Activated naive CD8-positive, alpha-beta T cell treated with anti-CD3 and anti-CD28 coated beads, Interleukin-2, amount 50 U/mL, for 16 hours (primary cell): ENCODE measurements at places on chromosomes 12 and 14.

GRCh38 chr14:105171004-105171673, 2.6 kb upstream of the JAG2 start:
- no peak for DNase-seq

GRCh38 chr12:103806803-103807202, 34.2 kb downstream of the NT5DC3 start:
- no peak for DNase-seq

GRCh38 chr12:92465786-92466295, 236.9 kb upstream of the PLEKHG7 start:
- no peak for DNase-seq

DNA sequence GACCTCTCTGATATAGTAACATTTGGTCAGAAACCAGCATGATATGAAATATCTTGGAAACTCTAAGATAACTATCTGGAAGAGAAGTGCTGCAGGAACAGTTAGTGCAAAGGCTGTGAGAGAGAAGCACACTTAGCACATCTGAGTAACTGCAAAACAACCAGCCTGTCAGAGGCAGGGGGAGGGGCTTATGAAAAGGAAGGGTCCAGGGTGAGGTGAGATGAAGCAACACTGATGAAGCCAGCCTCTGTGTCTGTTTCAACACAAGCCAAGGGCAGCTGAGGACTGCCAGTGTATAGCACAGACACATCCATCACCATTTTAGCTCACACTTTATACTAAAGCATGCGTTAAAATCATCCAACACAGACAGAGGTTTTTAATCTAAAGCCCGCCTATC, 37.4 kb upstream of the OVCH1 start:
- no peak for DNase-seq

DNA sequence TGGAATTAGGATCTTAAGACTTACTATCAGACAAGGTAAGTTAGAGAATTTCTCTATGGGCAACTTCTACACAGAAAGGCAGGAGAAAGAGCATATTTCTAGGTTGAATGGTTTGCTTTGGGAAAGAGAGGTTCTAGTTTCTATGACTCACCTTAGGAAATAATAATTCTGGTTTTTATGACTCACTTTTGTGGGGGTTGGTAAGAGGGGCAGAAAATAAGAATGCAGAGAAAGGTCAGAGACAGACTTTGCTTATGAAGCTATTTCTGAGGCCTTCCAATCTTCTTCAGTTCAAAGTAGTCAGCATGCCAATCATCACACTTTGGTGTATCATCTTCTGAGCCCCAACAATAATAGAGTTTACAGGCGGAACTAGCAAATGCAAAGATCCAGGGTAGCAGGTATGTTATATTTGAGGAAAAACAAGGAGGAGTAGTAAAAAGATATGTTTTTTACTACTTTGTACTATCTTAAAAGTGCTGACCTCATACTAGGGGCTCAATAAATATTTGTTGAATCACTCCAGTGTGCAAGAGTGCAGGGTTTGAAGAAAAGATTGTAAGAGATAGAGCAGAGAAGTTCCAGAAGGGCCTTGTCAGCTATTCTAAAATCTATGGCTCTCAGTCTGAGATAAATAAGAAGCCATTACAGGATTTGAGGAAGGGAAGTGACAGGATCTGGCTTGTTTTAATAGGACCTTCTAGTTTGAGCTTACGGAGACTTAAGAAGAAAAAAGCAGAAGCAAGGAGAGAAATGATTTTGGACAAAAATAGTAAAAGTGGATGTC, 56.7 kb upstream of the LRFN5 start:
- no peak for DNase-seq

- DNase-seq = no peak
Measured at GRCh38 chr12:78611504-78611903, 253.1 kb upstream of the SYT1 start.

DNA sequence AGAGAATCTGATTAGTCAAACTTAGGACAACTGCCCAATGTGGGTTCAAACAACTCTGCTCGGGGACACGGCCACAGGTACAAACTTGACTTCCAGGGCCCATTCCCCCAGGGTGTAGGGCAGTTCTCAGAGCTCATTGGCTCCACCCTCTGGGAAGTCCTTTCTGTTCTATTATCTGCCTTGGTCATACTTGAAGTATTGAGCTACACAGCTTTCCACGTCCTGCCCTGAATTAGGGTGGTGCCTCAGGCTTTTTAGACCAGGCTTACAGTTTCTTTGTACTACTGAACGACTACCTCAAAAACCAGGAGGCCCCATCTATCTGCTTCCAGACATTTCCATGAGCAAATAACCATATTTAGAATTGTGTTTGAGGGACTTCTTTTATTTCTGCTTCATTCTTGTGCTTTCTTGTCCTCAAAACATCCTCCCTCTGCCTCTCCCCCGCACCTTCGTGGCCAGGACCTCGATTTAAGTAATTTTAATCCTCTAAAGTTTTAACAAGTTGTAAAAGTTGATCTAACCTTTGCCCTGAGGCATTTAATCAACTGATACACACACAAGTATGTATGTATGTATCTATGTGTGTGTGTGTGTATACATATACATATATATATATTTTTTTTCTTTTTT, 281.7 kb upstream of the AMIGO2 start:
- no peak for DNase-seq

DNA sequence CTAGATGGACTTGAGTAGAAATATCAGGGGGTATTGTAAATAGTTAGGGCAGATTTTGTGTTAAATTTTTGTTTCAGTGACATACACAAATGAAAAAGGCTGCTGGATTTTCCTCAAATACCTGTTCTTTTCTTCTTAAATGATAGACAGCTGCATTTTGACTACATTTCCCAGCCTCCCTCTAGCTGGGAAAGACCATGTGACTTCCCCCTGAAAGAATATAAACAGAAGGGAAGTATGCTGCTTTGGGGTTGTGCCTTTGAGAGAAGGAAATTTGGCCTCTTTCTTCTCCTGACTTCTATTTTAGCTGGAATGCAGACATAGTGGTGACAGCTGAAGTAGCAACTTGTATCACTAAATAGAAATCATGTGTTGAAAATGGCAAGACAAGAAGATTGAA, 476.1 kb upstream of the SYT1 start:
- no peak for DNase-seq

DNA sequence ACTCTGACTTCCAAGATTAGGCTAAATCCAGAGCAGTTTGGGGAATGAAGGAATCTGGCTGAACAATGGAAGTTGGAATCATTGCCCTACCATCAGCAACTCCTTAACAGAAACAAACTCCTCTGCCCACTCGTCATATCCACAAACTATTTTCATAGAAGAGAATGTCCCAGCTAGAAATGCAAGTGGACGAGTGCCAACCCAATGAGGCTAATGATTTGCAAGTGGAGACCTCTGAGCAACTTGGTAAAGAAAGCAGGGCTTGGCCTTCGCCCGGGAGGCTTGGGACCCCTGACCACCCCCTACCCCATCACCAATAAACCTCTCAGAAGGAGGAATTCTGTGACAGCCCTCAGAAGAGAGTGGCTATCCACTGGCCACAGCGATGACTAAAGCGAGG, 40.0 kb upstream of the DDX11 start:
- DNase-seq = no peak

- DNase-seq = no peak
Measured at GRCh38 chr12:111445726-111446581, 40.2 kb downstream of the SH2B3 start.

GRCh38 chr12:79638490-79638889, 52.3 kb downstream of the PAWR start:
- no peak for DNase-seq

- no peak for DNase-seq
Measured at GRCh38 chr12:2652401-2653081, 142.2 kb upstream of the FKBP4 start.

- DNase-seq = no peak
Measured at GRCh38 chr12:103768467-103769123, 72.4 kb downstream of the NT5DC3 start.

DNA sequence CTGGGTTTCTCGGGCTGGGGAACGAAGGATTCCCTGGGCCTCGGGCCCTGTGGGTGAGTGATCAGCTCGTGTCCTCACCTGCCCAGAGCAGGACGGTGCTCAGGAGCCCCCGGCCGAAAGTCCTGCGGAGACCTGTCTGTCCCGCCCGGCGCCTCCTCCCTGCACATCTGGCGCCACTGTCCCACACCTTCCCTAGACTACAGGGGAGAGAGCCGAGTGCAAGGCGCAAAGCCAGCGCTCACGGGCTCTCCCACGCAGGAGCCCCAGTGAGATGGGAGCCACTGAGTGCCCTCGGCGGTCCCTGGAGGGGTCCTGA, 13.1 kb upstream of the TEX22 start:
- DNase-seq = no peak

- DNase-seq = no peak
Measured at GRCh38 chr12:43436597-43436996, 115.4 kb downstream of the ADAMTS20 start.

DNA sequence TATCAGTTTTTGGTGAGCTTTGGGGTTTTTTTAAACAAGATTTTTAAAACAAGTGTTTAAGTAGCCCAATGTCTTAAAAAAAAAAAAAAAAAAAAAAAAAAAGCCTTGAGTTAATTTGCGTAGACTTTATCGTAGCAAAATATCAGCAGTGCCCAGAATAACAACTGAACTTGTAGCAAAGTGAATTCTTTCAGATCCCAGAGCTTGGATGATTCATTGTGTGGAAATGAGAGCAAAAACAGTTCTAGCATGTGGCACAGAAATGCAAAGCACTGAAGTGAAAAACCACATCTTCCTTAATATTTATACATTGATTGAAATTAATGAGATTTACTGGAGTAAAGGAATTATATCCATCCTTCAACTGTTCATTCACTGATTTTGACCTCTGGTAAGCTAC, 258.1 kb downstream of the EGLN3 start:
- no peak for DNase-seq

GRCh38 chr12:68279227-68280054, 26.0 kb upstream of the IL22 start:
- DNase-seq = no peak

DNA sequence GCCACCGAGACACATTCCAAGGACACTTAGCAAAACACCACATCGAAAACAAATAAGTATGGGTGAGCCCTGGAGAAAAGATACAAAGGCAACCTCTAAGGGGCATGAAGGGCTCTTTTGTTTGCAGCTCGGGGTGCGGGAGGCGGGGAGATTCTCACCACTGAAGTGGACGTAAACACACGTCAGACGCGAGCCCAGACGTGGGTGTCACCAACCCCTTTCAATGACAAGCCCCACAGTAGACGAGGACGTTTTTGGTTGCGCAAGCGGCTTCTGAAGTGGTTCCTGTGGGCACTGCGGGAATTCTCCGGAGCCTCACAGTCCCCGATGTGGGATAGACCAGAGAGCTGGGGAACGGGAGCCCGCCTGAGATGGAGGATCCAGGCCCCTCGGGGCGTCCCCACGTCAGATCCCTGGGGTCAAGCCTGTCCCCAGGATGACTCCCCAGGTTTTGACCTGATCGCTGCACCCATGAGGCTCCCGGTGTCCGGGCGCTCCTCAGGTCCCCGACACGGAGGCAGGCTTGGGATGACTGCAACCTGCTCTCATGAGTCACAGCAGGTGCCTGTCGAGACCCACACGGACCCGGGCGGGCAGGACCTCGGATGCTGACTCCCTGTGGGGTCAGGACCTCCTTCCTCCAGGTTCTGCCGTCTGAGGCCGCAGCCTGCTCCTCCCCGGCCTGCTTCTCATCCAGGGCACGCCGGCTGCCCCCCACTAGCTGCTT, 20.3 kb upstream of the ADGRD1 start:
- DNase-seq = no peak

- DNase-seq = no peak
Measured at GRCh38 chr12:103852498-103852997, 11.5 kb upstream of the NT5DC3 start.

DNA sequence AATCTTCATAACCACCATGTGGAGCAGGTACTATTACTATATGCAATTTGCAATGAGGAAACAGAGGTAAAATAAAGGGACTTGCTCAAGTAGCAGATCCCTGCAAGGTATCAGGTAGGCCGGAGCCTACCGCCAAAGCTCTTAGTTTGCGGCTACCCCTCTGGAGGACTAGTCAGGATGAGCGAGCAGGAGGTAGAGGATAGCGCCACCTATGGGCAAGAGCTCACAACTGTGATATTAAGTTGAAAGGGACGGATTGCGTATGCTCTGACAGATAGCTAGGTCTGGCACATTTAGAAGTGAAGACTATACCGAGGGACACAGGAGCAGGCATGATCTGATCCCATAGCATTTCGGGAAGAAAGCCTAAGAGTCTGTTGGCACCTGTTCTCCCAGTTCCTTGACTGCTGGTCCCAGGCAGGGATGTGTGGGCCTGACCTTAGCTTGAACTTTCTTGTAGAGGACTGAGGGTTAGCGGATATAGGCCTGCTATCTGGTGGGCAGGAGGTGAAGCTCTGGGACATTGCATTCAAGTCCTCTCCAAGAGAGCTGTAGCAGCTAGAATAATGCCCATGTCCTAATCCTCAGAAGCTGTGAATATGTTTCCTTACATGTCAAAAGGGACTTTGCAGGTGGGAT, 48.0 kb downstream of the SLC17A8 start:
- DNase-seq = no peak

- DNase-seq = no peak
Measured at GRCh38 chr12:109377139-109377685, 29.5 kb downstream of the MYO1H start.

DNA sequence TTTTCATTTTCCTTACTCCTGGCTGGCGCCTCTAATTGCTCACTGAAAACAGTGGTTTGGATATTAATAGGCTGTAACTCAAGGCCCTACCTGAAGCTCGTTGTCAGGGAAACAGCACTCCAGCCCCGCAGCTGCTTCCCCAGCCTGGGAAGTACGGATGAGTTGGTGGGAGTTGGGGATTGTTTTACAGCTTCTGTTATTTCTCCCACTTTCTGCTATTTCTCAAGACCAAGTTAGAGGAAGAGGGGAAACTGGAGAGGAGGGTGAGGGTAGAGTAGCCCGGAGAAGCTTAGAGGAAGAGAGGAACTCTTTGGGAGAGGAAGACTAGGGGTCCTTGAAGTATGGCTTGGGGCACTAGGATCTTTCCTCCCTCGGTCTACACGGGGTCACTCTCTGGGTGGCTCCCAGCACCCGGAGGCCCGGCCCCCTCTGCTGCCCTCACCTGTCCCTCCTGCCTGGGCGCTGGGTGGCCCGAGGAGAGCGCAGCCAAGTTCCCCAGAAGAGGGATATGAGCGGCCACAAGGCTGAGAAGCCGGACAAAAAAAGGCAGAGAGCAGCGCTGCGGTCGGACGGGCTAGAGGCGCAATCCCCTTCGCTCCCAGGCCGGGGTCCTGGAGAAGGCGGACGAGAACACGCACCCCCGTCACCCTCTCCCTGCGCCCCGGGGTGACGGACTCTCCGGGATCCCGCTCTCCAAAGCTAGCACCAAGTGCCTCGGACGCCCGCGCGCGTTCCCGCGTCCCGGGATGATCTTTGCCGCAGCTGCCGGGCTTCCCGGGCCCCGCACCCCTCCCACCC, 671 bp downstream of the SPTB start:
- no peak for DNase-seq

- no peak for DNase-seq
Measured at GRCh38 chr12:51349026-51349425, 2.5 kb upstream of the CELA1 start.

GRCh38 chr12:1501001-1501400, 93.4 kb downstream of the FBXL14 start:
- no peak for DNase-seq

DNA sequence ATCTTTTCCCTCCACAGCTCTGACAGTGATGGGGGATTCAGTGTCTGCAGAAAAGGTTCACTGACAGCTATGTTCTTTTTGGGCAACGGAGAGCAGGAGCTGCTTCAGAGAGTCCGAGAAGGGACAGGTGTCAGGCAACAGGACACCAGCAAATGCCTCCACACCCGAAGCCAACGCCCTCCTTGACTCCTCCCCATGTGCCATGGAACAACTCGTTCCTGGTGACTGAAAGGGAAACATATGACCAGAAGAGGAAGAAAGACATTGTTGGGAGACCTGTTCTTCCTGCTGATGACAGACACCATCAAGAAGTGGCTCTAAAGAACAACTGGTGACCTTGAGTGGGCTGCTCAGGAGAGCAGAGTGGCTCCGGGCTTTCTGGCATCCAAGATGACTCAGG, 172.3 kb upstream of the NOS1 start:
- DNase-seq = no peak
